ENCODE measurements at places on chromosomes 5 and 9.
A peak's percentile ranks its signal among the peaks of the same experiment; 100 is the strongest.

- no peak for DNase-seq
Observed at GRCh38 chr9:114035845-114036801, 42.0 kb downstream of the AMBP start.

DNA sequence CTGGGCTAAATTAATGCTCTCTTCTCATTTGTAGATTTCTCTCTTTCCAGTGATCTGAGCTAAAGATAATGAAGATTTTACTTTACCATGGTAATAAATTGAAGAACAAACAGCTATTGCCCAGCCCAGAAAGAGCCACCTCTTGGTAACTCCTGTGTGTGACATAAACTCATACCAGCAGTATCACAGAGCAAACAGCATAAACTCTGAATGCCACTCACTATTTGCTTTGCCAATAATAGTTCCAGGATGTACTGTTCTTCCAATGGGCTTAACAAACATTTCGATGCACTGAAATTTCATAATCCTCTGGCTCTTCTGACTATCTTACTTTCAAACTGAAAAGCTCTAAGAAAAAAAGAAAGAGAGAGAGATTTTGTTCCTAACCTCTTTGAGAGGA lies 69.8 kb upstream of the RASEF start:
- DNase-seq = no peak

DNA sequence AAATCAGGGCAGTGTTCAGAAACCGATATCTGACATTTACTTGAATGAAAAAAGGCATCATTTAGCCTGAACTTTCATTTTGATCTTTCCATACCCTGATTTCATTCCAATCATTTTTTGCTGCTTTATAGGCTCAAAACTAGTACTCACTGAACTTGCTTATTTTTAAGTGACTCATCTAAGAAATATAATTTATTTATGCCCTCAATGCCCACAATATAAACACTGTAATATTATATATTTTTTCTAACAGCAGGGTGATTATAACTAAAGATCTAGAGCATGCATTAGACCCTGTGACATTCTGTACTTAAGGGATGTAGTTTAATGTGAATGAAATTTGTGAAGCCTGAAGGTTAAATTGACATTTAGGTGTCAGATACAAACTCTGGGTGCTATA lies 446.1 kb upstream of the CDH10 start:
- DNase-seq = no peak

- peak; percentile 55 for DNase-seq
Observed at GRCh38 chr5:67774267-67774552, 441.3 kb upstream of the PIK3R1 start.

- peak; percentile 38 for DNase-seq
Observed at GRCh38 chr5:116011046-116011445, 21.2 kb upstream of the ARL14EPL start.

DNA sequence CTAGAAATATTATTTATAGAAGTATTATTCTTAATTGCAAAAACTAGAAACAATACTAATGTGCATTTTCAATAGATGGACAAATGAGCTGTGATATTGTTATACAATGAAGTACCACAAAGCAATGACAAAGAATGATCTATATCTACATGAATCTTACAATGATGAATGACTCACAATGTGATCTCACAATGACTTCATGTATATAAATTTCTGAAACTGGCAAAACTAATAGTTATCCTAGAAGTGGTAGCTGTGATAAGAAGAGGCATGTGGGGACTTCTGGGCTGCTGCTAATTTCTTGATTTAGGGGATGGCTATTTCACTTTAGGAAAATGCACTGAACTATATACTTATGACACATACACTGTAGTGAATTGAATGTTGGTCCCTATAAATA lies 396.0 kb upstream of the ZNF608 start:
- no peak for DNase-seq

DNA sequence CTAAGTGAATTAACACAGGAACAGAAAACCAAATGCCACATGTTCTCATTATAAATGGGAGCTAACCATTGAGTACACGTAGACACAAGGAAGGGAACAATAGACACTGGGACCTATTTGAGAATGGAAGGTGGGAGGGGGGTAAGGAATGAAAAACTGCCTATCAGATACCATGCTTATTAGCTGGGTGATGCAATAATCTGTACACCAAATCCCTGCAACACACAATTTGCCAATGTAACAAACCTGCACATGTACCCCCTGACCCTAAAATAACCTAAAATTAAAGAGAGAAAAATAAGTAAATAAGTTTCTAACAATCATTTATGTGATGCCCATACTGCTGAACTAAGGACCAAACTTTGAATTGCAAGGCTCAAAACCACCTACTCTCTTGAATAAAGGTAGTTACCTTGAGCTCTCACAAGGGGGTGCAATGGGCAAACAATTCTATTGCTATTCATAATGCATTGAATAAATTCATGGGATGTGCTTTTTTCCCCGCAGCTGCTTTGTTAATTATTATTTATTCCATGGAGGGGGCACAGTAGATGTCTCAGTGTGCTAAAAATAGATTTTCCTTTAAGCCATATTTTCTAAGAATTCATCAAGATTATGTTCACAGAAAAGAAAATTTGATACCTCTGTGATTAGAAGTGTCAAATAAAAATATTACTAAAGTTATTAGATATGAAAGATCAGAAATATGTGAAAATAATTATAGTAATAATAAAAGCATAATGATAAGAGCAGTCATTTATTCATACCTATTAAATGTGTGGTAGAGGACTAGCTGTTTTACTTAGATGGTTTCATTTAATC lies 76.2 kb upstream of the PTPN3 start:
- DNase-seq = peak; percentile 90

GRCh38 chr9:137406876-137407589 lies 15.9 kb downstream of the EXD3 start:
- peak; percentile 86 for DNase-seq

DNA sequence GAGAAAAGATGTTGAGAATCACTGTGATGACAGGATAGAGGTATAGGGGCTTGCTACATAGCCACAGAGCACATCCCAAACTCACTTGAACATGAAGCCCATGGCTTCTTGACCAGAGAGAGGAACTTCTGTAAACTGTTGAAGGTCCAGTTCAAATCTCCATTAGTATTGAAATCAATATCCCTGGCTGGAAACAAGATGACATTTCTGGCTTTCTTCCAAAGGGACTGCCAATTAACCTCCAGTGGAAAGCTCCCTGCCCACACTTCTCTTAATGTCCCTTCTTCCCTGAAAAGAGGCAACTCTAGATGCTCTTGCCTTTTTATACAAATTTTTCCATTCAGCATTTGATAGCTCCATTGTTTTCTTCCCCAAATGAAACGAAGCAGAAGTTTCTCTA lies 612.1 kb downstream of the EBF1 start:
- peak; percentile 22 for DNase-seq

DNA sequence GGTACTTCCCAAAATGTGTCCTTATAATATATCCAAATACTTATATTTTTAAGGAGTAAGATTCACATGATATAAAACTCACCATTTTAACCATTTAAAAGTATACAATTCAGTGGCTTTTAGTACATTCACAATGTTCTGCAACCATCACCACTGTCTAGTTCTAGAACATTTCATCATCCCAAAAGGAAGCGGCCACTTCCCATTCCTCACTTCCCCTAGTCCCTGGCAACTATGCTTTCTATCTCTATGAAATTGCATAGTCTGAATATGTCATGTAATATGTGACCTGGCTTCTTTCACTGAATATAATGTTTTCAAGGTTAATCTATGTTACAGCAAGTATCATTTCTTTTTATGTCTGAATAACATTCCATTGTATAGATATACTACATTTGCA lies 615.1 kb upstream of the SGCD start:
- DNase-seq = no peak

DNA sequence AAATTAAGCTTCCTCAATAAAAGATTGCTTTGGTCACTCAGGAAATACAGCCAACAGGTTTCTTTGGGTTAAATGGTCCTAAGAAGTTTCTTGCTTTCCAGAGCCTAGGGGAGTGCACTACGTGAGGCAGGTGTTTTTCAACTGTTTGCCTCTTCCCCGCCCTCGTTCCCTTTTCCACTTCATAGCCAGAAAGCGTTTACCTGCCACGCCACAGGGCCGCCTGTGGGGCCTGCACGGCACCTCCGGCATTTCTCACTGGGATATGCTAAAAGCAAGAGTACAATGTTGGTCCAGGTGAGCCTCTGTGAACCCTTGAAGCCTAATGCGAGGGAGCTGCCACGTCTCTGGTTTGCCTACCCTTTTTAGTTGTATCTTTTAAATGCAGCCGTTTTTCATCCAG lies 167.6 kb upstream of the OTULINL start:
- no peak for DNase-seq

DNA sequence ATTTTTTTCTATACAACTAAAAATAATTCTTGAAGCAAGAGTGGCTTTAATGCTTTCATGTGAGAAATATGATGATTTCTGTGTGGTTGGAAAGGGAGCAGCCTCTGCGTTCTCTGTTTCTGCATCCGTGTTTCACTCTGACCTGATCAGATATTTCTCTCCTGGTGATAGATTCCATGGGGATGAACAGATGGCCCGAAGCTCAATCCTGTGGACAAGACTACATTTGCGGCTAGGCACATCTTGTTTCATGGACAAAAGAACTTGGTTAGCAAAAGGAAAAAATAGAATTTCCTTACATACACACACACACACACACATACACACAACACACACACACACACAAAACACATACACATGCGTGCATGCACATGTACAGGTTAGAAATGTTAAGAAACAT lies 218.2 kb upstream of the ADAMTS16 start:
- no peak for DNase-seq

- DNase-seq = no peak
Observed at GRCh38 chr5:59204114-59204897, 621.4 kb downstream of the RAB3C start.

DNA sequence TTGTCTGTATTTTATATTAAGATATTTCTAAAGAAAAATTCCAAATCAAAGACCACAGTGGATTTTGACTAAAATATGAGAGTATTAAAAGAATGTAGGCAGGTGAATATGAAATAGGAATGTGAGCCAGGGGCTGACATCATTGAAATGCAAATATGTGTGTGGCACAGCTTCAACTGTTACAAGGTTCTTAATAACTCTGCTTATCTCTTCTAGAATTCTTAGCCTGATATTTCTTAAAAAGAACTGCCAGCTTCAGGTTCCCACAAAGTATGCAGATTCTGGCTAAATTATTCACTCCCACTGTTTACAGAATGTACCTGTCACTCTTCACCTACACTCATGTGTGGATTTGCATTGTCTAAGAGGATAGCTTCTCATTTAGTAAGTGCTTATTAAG lies 274.4 kb downstream of the DIRAS2 start:
- DNase-seq = no peak

Data from adipocyte (in vitro differentiated cells).